ENCODE measurements at places on chromosomes 4 and X.

DNA sequence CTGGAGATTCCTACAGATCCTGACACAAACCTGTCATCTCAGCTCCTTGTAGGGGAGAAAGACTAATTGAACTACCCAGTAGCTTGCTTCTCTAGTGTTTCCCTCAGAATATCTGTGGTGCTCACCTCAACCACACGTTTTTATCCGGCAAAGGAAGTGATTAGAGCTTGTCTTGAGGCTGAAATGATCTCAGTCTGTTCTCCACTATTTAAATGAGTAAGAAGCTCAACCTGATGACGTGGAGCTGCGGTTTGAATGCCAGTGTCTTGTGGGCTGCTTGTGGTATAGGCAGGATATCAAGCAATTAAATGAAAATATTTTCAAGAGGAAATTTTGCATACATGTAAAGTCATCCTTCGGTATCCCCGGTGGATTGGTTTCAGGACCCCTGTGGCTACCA, 270.2 kb downstream of the TLL1 start:
- no peak for DNase-seq

DNA sequence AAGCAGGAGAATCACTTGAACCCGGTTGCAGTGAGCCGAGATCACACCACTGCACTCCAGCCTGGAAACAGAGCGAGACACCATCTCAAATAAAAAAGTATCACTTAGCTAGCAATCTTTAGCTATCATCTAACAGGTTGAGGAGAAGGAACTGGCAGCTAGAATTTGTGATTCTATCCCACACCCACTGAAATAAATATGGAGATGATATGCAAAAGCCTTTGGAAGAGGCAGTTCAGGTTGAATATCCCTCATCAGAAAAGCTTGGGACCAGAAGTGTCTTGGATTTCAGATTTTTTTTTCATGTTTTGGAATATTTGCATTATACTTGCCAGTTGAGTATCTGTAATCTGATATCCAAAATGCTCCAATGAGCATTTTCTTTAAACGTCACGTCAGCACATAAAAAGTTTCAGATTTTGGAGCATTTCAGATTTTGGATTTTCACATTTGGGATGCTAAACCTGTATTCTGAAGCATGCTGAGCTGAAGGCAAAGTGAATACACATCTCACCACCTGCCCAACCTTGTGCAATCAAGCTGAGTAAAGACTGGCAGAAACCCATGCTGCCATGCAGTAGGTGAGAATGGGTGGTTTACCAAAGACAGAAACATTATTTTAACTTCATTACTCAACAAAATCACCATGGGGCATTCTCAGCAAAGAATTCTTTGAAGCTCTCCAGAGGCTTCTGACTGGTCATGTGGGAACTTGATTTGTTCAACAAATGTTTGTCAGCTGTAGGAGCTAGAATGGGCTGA, 159.3 kb downstream of the SH3KBP1 start:
- DNase-seq = no peak

DNA sequence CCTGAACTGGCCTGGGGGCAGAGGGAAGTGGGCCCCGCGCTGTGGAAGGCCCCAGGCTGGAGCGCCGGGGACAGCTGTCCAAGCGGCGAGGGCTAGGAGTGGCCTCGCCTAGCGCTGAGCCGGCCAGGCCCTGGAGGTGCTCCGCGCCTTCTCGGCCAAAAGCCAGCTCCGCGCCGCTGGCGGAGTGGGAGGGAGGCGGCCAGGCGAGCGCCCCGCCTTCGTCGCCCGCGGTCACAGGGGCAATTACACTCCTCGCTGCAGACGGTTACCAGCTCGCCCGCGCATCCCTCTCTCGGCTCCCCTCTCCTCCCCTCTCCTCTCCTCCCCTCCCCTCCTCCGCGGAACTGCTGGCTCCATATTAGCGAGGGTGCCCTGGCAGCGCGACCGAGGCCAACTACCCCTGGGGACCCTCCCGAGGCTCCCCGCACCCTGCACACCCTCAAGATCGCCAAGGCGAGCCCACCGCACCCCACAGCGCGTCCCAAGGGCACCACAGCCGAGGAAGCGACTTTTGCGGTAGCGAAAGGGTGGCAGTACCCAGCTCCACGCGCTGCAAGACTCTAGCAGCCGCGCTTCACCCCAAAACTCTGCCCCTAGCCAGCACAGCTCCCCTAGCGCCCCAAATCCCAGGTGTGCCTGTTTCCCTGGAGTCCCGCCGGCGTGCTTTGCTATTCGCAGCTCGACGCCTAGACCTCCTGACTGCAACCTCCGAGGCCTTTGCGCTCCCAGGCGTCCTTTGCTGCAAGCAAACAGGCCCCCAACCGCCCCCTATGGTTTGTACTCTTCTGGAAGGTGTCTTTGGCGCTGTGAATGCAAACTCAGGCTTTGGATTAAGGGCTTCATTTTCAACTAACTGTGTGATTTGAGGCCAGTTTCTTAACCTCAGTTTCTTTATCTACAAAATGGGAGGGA, 91.4 kb downstream of the BCOR start:
- DNase-seq = no peak

- no peak for DNase-seq
Measured at GRCh38 chr4:33882246-33882990, 2361.9 kb downstream of the ARAP2 start.

GRCh38 chr4:126123611-126124325, 809.0 kb downstream of the FAT4 start:
- DNase-seq = no peak

DNA sequence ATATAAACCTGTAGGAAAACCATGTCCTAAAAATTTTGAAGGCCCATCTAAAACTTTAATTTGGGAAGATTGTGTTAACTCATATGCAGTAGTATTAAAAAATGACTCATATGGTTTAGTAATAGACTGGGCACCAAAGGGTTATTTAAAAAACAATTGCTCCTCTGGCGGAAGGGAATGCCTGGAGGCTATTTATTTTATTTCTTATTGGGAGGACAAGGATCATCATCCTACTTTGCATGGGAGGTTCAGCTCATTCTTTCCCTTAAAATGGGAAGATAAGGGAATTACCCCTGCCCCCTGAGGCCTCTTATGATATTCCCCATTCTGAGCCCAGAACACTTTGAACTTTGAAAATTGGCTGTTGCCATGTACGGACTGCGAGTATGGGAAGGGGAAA, 29.7 kb upstream of the MGST2 start:
- DNase-seq = no peak

DNA sequence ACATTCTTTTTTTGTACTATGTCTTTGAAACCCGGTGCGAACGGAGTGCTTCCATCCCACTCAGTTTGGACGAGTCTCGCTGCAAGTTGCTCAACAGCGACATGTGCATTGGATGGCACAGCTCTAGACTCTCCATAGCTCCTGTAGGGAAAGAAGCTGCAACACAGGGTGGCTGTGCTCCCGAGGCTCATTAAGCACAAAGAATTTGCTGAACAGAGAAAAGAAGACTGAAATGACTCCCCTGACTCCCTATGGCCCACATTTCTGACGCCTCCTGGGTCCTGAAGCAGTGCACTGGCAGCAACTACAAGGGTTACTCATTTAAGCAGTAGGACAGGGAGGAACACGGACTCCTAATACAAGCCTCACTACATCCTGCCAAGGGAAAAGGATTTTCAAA, 127.4 kb downstream of the SH3RF1 start:
- no peak for DNase-seq

DNA sequence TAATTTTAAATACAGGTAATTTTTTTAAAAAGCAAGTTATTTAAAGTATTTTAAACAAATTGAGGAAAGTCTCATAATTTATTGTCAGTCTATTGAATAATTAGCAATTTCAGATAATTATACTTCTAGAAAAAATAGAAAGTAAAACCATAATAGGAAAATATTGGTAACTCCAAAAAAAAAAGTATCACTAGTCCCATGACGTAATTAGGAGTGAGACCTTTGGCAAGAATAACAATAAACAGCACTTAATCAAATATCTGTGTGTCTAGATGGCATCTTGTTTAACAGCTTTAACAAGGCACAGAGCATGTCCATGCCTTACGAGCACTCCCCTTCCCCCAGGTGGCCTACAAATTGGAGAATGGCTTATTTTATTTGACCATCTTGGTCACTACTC, 1683.6 kb upstream of the AGA start:
- DNase-seq = no peak

- no peak for DNase-seq
Measured at GRCh38 chr4:139916041-139916440, 237.9 kb downstream of the MAML3 start.

- DNase-seq = no peak
Measured at GRCh38 chr4:68401231-68401630, 46.0 kb upstream of the TMPRSS11E start.

- DNase-seq = no peak
Measured at GRCh38 chr4:169464080-169464479, 148.3 kb downstream of the NEK1 start.

- no peak for DNase-seq
Measured at GRCh38 chr4:127446427-127446885, 186.3 kb upstream of the INTU start.

DNA sequence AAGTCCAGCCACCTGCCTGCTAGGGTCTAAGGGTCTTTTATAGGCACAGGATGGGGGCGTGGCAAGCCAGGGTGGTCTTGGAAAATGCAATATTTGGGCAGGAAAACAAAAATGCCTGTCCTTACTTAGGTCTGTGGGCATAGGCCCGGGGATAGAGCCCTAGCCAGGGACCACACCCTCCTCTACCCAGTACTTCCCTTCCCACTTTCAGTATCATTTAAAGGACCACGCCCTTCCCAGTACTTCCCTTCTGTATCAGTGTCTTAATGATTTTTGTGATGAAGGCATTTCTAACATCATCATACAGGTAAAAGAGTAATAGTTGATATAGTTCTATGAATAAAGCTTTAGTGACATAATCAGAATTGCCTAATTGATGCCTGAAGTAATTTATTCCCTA, 11.4 kb downstream of the BANK1 start:
- DNase-seq = no peak

- peak; percentile 57 for DNase-seq
Measured at GRCh38 chrX:55056820-55057674, 17.8 kb upstream of the PAGE2B start.

GRCh38 chrX:42128587-42128986, 205.2 kb upstream of the CASK start:
- DNase-seq = no peak

GRCh38 chr4:81165861-81166430, 49.1 kb downstream of the PRKG2 start:
- no peak for DNase-seq

- no peak for DNase-seq
Measured at GRCh38 chr4:139554893-139555704, 920 bp downstream of the SETD7 start.

DNA sequence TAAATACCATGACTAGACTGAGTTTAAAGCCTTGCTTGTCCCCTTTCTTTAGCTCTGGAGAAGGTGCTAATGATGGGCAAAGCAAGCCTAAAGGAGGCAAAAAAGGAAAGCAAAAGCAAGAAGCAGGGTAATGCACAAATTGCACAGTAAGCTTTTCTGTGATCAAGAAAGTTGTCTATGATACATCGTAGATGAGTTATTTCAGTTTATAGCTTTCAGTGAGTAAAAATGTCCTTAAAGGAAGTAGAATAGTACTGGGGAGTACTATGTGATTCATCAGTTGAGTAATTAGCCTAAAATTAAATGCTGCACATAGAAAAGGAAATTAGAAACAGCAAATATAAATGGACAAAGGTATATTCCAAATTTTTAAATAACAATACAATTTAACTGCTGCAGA, 50.2 kb upstream of the PDE5A start:
- no peak for DNase-seq

DNA sequence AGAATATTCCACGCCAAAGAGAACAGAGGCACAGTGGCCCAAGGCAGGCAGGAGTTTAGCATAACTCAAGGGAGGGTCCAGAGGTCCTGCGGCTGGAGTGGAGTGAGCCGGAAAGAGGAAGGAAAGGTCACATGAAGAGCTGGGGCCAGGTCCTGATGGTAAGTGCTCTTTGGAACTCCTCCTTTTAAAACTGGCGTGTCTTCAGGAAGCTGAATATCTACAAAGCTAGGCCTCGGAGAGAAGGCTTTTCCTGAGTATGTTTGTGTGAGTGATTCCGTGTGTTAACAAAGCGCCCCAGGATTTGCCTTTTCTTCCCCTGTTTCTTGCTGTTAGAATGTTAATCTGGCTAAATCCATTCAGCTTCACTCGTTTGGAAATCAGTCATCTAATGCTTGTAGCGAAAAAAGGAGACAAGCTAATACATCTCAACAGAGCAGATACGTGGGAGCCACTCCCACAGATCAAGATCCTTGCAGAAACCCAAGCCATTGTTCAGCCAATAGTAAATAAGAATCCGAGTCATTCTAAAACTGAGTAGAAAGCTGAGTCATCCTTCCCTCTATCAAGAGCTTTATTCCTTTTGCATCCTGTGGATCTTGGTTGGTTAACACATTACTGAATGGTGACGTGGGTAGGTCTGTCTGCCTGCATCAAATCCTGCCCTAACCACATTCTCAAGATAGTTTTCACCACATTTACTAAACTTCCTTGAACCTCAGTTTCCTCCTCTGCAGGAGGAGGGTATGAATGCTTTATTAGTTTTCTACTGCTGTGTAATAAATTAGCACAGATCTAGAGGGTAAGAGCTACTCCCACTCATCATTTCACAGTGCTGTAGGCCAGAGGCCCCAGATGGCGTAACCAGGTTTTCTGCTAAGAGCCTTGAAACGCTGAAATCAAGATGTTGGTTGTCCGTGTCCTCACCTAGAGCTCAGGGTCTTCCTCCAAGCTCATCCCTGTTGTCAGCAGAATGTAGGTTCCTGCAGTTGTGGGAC, 43.2 kb upstream of the RBM47 start:
- DNase-seq = no peak

- DNase-seq = no peak
Measured at GRCh38 chr4:110296892-110297291, 98.5 kb upstream of the ELOVL6 start.

DNA sequence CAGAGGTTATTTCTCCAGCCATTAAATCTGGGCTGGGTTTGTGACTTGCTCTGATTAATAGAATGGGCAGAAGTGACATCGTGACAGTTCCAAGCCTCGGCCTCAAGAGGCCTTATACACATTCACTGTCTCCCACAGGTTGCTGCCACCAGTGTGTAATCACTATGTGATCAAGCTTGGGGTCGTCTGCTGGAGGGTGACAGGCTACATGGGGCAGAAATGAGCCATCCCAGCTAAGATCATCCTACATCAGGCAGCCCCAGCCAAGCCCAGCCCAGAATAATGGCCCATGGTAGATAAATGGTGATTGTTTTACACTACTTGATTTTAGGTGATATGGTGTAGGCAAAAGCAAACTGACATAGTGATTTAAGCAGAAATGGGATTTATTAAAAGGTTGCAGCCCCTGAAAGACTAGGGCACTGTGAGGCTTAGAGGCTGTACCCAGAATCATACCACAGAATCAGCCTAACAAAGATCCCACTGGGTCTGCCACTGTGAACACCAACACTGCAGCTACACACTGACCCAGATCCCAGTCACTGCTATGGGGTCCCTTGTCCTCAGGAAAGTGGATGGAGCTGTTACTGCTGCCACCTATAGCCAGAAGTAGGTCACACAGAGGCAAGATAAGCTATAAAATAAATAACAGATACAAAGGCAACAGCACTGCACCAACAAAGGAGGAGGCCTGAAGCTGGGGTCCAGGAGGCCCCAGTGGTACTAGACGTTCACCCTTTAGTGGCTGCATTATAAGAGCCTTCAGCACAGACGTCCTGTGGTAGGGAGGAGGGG, 159.6 kb upstream of the RBPJ start:
- DNase-seq = no peak

Measured in hematopoietic multipotent progenitor cell treated with erythropoietin and hydrocortisone succinate and interleukin-3 and kit ligand, for 15 days (in vitro differentiated cells).